Stimulated activated CD8-positive, alpha-beta memory T cell treated with anti-CD3 and anti-CD28 coated beads, Interleukin-7, amount 100 ng/mL, for 4 hours (primary cell): ENCODE measurements at places on chromosomes 7 and 10.

DNA sequence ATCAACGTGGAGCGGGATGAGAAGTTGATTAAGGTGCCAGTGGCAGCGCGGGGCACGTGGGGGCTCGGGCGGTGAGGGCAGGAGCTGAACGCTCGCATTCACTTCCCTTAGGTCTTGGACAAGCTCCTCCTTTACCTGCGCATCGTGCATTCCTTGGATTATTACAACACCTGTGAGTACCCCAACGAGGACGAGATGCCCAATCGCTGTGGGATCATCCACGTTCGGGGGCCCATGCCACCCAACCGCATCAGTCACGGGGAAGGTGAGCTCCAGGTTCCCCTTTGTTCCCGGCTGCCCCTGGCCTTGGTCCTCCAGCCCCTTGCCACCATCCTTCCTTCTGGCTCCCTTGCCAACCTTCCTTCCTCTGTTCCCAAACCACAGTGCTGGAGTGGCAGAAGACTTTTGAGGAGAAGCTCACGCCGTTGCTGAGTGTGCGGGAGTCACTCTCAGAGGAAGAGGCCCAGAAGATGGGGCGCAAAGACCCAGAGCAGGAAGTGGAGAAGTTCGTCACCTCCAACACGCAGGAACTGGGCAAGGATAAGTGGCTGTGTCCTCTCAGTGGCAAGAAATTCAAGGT lies 2.5 kb downstream of the UFSP1 start:
- DNase-seq, result no peak

- no peak for DNase-seq
Observed at GRCh38 chr7:485188-486081, 34.2 kb downstream of the PDGFA start.

DNA sequence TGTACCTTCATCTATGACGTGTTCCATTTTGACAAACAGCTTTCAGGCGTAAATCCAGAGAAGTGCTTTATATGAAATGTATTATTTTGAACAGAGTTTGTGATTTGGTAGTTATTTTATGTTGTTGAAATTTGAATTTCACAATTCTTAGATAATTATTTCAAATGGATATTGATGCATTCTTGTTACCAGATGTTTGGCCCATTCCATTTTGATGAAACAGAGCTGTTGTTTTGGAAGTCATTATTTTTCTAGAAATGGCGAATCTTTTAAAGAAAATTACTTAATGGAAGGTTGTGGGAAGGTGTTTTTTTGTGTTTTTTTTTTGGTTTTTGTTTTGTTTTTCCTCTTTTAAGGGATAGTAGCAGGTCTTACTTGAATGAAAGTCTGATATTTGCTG lies 2.4 kb downstream of the OTUD1 start:
- no peak for DNase-seq

- DNase-seq, result no peak
Observed at GRCh38 chr10:112698133-112698817, 251.3 kb downstream of the VTI1A start.

DNA sequence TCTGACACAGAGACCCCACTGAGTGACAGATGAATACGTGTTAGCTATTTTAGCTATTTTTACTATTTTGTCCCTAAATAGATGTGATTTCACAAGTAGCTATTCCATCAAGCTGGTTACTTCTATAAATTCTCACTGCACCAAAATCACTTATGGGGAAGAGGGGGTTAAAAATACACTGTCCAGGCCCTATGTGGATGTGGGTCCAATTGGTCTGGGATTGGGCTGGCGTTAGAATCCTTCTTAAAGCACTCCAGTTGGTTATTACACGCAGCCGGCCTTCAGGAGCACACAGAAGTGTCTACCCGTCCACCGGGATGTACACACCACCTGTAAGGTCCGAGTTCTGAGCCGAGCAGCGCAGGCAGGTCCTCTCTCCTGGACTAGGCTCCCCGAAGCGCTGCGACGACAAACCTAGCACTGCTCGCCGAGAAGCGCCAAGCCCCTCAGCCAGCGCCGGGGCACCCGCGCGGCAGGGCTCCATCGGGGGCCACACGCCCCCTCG lies 222.3 kb upstream of the MKLN1 start:
- DNase-seq, result no peak

GRCh38 chr10:11414314-11415038 lies 197.0 kb downstream of the USP6NL start:
- no peak for DNase-seq

DNA sequence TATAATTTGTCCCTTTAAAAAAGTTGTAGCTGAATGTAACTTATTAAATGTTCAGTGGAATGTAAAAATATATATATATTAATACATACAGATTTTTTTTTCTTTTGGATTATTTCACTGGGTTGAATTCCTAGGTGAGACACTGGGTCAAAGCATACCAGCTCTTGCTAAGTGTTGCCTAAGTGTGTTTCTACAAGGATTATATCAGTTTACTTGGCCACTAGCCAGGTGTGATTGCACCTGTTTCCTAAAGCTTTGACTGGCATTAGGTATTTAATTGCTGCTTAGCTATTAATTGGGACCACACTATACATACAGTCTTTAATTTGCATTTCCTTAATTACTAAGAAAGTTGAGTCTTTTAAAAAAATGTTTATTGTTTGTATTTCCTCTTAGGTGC lies 5.5 kb upstream of the ELOVL3 start:
- DNase-seq, result no peak

DNA sequence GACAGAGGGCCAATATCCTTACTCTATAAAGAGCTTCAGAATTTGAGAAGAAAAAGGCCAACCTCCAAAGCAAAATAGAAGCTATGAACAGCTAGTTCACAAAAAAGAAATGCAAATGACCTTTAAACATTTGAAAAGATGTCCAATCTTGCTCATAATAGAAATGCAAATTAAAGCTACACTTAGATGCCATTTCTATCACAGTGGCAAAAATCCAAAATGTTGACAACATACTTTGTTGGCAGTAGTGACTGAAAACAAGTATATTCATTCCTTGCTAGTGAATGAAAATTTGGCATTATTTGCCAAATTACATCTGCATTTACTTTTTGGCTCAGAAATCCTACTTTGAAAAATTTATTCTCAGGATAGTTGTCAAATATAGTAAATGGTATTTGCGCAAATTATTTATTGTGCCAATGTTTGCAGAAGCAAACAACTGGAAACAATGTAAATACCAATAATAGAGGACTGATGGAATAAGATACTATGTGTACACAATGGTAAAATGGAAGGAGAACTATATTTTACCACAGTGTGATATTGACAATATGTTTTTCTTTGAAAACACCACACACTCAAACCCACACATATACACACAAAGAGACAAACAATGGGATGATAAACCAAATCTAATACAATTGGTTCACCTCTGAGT lies 9.4 kb downstream of the TMEM106B start:
- DNase-seq, result no peak

GRCh38 chr7:17029150-17029549 lies 147.4 kb upstream of the AGR3 start:
- DNase-seq, result no peak

- DNase-seq, result no peak
Observed at GRCh38 chr7:25967278-25968204, 184.5 kb upstream of the NFE2L3 start.

DNA sequence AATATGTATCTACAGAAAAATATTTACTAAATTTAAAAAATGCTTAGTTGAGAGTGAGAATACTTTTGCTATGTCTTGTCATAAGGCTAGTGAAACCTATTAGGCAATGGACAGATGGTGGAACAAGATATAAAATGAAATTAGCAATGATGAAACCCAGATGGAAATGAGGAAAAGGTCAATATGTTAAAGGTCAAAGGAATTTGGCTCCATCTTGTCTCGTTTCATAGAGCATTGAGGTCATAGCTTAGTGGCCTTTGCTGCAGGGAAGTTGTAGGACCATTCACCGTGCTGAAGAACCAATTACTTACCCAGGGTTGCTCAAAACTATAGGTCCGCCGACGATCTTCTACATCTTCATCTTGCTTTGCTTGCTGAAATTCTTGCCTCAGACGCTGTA lies 683.9 kb downstream of the PARD3 start:
- no peak for DNase-seq

DNA sequence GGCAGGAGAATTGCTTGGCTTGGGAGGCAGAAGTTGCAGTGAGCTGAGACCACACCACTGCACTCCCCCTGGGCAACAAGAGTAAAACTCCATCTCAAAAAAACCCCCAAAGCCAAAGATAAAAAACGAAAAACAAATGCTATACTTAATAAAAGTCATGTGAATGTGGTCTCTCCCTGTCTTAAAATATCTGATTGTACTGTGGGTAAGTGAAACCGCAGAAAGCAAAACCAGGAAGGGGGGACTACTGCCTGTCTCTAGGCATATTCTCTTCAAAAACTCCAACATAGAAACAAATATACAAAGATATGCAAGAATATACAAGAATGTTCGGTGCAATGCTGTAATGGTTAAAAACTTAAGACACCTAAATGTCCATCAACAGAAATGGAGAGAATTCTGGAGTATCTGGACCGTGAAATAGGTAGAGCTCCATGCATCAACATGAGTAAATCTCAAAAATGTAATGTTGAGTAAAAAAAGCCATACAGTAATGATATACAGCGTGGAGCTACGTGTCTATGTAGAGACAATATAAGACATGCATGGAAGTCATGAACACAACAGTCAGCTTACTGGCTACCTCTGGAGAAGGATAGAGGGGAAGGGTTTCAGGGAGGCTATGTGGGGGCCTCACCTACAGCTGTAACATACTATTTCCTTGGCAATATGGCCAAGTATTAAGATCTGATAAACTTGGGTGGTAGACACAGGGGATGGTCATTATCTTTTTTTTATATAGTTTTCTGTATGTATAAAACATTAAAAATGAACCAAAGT lies 2.1 kb downstream of the ZNF394 start:
- DNase-seq, result no peak

DNA sequence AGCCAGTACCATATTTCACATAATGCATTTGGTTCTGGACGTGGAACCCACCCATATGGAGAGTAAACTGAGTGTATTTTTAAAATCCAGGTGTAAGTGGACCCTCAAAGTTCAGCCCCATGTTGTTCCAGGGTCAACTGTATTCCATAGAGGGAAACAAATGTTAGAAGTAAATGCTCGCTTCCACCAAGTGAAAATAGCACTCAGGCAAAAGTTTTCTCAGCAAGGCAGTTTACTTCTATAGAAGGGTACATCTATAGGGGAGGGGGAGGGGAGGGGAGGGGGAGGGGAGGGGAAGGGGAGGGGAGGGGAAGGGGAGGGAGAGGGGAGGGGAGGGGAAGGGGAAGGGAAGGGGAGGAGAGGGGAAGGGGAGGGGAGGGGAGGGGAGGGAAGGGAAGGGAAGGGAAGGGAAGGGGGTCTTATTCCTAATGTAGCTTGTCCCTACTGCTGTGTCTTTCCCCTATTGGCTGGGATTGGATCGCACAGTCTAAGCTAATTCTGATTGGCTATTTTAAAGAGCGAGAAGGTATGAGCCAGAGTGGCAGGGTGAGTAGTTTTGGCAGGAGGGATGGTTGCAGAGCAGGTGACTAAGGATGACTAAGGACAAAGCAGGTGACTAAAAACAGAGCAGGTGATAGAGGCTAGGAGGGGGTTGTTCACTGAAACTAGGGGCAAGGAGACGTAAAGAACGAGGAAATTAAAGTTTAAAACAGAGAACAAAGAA lies 29.1 kb downstream of the GARIN1A start:
- no peak for DNase-seq

GRCh38 chr10:119367841-119368549 lies 160.6 kb downstream of the GRK5 start:
- DNase-seq, result no peak

- no peak for DNase-seq
Observed at GRCh38 chr7:46206476-46207060, 285.5 kb upstream of the IGFBP3 start.

DNA sequence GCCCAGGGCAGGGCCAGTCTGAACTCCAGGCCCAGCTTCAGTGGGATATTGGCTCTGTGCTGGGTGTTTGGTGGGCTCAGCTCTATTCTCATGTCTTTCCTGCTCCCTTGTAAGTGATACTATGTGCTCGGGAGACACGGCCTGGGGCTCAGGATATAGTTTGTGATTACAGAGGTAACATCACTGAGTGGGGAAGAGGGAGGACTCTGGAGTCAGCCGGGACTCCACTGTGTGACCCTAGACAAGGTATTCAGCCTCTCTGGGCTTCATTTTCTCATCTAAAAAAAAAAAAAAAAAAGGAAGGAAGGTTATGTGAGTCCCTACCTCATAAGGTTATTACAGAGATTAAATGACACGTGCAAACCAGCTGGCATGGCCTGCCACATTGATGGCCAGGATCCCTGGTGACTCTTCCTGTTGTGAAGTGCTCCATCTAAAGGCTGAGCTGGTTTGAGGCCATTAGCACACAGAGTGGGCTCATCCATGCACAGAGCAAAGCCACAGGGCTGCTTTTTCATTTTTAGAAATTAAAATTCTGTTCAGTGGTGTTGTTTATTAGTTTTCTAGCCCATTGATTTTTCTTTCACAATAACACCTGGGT lies 15.7 kb downstream of the SLC13A4 start:
- DNase-seq, result no peak

GRCh38 chr10:101843032-101844021 lies at the start of gene KCNIP2:
KCNIP2 (minus strand) TSS chr10:101843800; CDS start chr10:101843568, 232 bp downstream.
- DNase-seq, result peak; percentile 64

DNA sequence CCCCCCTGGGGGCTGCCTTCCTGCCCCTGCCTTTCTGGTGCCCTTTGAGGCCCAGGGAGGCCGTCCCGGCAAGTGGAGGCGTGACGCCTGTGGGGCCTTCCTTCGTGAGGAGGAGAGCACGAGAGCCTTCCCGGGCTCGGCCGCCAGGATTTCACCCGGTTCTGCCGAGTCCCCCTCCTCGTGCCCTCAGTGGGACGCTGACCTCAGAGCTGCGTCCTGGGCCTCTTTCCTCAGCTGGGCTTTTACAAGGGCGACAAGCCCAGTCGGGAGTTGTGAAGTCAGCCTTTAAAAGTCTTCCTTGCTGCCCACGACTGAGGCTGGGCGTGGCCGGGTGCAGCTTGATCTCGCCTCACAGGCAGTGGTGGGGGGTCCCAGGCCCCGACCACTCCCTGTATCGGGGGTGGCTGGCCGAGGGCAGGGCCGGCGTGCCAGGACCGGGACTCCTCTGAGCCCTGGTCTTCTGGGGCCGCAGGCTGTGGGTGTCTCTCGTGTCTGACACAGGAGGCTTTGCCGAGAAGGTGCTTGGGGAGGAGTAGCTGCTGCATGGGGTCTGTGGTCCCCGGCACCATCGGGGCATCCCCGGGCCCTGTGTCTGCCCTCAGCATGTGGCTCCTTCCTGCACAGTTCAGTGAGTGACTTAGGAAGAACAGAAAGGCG lies 41.8 kb downstream of the FAM20C start:
- DNase-seq, result no peak

DNA sequence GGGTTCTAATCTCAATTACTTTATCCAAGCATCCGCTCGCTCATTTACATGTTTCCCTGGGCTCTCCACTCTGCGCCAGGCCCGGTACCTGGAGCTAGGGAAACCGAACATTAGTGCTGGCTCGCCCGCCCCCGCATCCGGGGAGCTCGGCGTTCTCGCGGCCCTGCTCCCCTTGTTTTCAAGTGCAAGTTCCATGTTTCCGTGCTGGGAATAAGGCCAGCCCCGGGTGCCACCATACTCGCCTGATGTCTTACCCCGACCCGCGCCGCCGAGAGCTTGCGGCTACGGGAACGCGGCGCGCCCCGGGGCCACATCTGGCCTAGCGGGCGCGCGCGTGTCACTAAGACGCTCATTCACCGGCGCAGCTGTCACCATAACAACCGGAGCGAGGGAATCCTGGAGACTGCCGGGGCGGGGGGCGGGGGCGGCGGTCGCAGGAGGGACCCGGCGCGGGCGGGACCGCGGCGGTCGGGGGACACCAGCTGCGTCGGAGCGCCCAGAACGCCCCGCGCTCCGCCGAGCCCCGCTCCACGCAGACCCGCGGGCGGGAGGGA lies at the start of gene NEURL1:
NEURL1 (plus strand) TSS at position 344 of the 554 bp plus-strand sequence. CDS start 683 bp downstream, outside the sequence.
- DNase-seq, result no peak
